ENCODE measurements at places on chromosomes 6 and 20.

- no peak for DNase-seq
Observed at GRCh38 chr6:170596426-170596825, 12.0 kb upstream of the PDCD2 start.

GRCh38 chr20:39605908-39606307 is 643.8 kb downstream of the DHX35 start:
- DNase-seq, result no peak

DNA sequence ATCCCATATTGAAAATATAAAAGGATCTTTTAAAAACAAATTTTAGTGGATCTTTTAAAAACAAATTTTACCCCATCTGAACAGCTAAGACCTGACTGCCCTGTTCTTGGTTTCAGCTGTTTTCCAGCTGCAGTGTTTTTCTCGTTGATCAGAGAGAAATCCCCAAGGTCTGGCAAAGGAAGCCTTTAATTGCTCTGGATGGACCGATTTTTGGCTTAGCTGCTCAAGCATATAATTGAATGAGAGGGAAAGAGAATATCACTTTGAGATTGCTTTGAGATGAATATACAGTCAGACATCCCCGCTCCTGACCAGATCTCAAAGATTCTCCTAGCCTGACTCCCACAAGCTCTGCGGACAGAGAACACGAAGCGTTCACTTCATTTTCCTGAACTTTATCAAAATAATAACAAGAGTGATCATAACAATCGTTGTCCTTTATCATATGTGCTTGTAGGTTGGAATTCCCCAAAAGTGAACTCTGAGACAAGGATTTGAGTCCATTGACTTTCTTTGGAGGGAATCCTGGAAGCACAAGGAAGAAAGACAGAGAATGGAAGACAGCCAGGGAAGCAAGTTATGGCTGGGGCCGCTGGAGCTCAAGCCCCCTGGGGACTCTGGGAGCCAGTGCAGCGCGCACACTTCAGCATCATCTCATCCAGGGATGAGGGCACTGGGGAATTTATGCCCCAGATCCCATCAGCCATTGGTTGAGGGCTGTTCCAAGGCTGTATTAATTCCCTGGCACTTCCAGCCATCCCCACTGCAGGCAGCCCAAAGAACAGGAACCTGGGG is 101.3 kb downstream of the SNX5 start:
- DNase-seq, result no peak

DNA sequence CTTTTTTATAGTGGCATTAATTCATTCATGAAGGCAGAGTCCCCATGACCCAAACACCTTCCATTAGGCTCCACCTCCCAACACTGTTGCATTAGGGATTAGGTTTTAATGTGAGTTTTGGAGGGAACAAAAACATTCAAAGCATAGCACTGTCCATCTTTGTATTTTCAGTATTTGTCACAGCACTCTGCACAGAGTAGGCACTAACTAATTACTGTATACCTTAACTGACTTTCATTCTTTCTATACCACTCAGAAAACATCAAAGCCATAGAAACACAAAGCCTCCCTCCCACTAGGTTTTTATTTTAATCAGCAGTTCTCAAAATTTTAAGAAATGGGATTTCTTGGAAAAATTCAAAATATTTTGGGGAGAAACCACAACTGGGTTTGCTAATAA is 21.8 kb upstream of the AHI1 start:
- no peak for DNase-seq

DNA sequence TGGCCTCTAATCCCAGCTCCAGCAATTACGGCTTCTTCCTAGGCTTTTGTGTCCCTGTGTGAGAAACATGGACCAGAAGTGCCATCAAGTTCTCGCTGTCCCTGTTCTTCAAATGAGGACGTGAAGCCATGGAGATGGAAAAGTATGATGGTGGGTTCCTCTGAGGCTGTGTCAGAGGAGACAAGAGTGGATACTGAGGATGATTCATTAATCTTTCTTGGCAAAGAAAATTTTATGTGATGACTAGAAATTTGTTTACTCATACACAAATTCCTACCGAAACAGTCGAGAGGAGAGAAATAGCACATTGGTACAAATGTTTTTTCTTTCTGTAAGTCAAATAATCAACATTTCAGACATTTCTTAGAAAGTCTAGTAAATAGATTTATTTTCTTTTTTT is 35.0 kb upstream of the PNRC1 start:
- no peak for DNase-seq

- DNase-seq, result no peak
Observed at GRCh38 chr6:79818471-79818870, 128.9 kb downstream of the ELOVL4 start.

GRCh38 chr6:148649454-148649963 is 97.3 kb upstream of the UST start:
- no peak for DNase-seq

DNA sequence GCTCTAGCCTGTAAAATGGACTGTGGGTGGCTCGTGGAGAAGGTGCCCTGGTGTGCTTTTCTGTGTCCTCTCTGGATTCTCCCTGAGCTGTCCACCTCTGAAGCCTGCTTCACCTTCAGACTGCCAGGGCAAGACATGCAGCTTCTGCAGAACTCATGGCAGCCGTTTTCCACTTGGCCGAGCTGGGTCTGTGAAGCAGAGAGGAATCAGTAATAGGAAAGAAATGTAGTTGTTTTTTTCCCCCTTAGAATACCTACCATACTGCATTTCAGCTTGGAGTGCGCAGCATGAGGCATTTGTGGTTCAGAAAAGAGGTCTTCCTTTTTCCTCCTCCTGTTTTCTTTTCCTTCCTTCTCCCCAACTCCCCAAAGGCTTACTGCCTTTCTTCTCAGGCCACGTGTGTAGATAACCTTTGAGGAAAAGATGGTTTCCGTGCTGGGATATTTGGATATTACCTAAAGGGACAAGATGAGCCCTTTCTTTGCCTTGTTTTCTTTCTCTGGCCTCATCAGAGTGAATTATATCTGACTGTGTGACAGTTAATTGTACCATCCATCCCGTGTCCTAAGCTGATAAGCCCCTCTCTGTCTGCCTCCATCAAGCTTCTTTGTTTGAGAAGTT is 39.4 kb downstream of the RREB1 start:
- no peak for DNase-seq

GRCh38 chr6:9515633-9516606 is 899.0 kb downstream of the TFAP2A start:
- DNase-seq, result no peak

DNA sequence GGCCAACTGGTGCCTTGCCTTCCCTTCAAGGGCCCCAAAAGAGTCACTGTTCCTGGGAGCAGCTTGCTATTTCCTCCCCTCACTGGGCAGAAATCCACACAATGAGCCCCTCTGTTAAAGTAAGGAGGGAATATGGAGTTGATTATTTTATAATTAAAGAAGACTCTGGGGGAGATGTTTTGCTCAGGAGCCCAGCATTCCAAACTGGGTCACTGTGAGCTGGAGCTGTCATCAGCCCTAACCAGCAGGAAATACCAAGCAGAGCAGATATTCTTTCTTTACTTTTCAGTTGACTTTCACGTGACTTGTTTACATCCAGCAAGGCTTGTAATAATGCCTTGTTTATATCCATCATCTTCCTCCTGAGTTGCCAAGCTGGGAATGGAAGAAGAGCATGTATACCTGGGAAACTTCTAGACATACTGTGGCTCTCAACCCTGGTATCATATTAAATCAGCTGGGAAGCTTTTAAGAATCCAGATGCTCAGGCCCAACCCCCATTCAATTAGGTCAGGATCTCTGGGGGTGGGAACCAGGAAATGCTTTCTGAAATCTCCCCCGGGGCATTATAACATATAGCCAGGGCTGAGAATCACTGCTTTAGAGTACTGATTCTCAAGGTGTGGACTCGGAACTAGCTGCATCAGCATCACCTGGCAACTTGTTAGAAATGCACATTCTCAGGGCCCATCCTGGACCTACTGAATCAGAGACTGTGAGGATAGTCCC is 175.6 kb upstream of the MYLIP start:
- DNase-seq, result peak; percentile 86

DNA sequence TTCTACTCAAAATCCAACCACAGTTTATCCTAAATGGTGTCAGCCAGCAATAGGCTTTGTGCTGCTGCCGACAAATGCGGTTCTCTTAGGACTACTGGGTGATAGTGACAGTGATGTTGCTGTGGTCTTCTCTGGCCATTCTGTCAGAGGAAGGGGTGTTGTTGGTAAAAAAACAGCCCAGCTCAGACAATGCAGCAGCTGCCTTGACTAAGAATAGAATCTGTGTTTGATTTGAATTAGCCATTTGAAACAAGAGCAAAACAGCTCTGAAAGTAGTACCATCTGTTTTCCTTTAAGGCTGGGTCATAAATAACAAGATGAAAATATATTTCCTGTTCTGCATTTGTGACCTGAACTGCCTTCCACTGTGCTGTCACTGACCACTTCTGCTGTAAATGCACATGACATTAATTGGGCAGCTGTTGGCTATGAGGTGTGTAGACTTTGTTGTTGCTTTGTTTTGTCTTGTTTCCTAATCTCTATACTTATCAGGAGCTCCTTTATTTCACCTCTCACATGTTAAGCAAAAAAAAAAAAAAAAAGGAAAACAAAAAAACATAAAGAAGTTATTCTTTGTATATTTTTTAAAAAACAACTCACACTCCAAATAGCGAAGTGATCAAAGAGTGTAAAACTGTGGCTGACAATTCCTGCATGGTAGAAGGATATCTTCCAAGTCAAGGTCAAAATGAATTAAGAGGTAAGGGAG is 497.8 kb upstream of the ARID1B start:
- no peak for DNase-seq

- no peak for DNase-seq
Observed at GRCh38 chr6:157429248-157429647, 48.3 kb downstream of the ZDHHC14 start.

GRCh38 chr6:135779213-135779612 is 72.3 kb upstream of the PDE7B start:
- no peak for DNase-seq

DNA sequence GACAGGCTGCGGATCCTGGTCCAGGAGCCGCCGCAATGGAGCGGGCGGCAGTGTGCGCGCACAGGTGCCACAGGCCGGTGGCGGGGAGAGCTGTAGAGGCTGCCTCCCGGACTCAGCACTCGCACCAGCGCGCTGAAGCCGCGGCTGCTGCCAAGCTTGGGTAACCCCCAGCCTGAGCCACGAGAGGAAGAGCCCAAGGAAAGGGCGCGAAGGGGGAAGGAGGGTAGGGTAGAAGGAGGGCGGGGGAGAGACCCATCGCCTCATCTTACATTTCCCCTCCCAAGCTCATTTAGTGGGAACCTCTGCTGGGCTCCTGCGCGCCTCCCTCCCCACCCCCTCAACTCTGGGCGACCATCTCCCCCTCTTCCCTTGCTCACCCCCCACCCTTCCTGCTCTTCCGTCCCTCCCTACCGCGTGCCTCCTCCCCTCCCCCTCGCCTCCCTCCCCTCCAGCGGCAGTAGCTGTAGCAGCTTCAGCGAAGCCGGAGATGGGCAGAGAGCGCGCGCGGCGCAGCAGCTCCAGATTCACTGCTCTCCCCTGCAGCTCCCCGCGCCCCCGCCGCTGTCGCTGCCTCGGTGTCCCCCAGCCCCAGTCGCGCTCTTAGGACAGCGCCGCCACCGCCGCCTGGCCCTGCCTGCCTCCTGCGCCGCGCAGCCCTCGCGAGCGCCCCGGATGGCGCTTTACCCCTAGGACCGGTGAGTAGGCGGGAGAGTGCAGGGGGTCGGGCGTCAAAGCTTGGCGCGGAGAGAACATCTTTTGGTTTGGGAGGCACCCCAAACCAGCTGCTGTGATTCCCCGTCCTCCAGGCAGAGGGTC is at the start of gene FUT9:
FUT9 (plus strand) TSS at position 457 of the 816 bp plus-strand sequence. CDS start 187,182 bp downstream, outside the sequence.
- DNase-seq, result no peak

GRCh38 chr20:56776345-56776744 is 147.2 kb downstream of the TFAP2C start:
- no peak for DNase-seq

DNA sequence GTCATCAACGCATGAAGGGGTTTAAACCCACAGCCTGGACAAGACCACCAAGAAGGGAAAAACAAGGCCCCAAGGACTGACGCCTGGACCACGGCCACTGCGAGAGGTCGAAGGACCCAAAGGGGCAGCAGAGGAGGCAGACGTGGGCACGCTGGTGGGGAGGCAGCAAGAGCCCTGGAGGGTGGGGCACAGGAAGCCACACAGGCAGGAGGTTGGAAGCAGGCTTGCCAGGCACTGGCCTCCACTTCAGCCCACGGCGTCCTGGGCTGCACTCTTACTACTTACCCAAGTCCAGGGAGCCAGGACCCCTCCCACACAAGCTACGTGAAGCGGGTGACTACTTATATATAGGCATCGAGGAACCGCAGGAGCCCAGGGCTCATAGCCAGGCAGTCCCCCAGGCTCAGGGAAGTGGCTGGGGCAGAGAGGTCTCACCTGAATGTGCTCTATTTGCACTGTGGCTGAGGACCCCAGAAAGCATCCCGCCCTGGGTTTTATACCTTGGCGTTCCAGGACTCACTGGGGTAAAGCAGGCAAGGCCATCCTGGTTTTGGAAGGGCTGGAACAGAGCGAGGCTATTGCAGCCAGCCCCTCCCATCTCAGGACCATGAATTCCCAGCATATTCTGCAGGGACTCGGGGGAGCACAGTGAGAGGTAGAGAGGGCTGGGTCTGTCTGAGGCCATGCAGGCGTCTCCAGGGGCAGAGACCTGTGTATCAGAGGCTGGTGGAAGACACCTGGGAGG is 113.8 kb upstream of the AFDN start:
- DNase-seq, result no peak

- no peak for DNase-seq
Observed at GRCh38 chr6:111183702-111184517, 96.6 kb downstream of the SLC16A10 start.

- no peak for DNase-seq
Observed at GRCh38 chr20:44656448-44656847, 4.9 kb upstream of the ADA start.

DNA sequence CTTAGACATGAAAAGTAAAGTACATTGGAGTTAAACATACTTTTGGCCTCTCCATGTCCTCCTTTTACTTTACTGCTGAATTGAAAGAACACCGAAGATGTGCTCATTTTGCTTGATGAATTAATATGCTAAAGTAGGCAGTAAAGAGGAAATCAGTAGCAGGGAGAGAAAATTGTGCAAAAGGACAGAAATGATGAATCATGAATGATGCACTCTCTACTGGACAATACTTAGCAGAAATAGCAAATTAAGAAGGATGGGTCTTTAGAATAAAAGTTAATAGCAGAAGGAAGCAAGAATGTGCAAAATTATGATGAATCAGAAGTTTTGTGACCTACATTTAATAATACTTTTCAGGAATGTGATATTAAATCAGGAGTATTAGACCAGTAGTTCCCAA is 8.4 kb upstream of the SPINT3 start:
- DNase-seq, result no peak

DNA sequence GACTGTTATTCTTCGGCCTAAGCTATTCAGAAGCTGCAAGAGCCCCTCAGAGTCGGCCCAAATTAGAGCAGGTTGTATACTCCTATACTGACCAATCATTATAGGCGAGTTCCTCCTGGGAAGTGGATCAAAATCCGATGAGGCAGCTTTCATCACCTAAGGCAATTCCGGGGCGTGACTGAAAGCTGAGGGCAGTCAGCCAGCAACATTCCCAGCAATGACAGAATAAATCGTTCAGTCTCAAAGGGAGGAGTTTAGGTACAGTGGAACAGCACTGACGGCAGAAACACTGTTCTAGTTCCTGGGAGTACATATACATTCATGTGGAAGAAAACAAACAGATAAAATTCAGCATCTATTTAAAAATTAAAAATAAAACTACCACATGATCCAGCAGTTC is 10.8 kb downstream of the HLA-DQB2 start:
- no peak for DNase-seq

- DNase-seq, result peak; percentile 87
Observed at GRCh38 chr6:5996714-5997419, 9.9 kb downstream of the NRN1 start.
